Stimulated activated CD8-positive, alpha-beta memory T cell treated with anti-CD3 and anti-CD28 coated beads, Interleukin-4, amount 100 ng/mL, for 1 hour (primary cell): ENCODE measurements at places on chromosomes 5 and 9.

DNA sequence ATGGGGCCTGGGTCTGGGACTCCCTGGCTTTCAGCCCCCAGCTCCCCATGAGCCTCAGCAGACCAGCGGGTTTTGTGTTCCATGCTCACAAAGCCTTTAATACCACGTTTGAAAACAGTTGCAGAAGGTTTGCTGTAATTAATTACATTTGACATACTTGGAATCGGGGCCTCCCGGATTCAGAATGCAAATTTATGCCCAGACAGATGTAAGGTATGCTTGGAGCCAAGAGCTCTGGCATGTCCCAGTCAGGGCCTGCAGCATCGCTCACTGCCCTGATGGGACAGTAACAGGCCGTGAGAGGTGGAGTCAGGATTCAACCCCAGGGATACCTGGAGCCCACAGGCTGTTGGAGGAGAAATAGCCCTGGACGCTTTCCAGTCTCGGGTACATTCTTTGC, 12.2 kb downstream of the ZNF618 start:
- no peak for DNase-seq

DNA sequence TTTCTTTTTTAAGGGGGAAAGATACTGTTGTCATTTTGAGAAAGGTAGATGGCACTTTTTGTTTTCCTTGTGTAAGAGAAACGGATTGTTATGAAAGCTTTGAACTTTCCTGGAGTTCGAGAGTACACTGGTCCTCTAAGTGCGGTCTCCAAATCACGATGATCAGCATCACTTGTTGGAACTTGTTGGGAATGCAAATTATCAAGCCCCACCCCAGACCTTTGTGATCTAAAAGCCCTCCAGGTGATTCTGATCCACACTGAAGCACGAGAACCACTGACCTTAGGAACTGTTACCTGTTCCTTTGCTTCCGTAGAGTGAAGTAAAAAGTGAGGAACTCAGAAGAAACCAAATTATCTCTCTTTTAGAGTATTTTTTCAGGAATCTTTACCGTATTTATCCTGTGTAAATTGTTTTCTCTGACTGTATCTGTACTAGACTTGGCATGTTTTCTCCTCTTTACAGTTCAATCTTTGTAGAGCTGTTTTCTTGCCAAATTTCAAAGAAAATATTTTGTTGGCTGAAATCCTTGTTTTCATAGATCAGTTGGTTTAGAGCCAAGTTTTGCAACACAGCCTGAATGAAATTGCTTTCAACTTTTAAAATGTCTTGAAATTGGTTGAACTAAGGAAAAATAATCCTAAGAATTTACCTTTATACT, 4.0 kb downstream of the MAT2B start:
- DNase-seq = no peak

DNA sequence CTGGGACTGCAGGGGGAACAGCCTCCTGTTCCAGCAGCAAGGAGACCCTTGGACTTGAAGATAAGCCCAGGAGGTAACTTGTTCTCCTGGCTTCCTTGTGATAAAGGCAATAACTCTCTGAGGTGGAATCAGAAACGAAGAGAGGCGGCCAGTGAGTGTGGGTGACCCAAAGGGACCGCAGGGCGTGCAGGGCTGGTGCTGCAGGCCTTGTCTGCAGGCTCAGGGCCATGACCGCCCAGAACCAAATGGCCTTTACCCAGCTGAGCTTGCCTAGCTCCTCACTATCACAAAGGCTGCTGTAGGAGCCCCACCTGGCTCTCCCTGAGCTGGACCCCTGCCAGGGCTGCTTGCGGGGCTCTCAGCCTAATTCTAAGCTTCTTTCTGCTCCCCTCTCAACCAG, 72.5 kb downstream of the NDFIP1 start:
- DNase-seq = no peak

DNA sequence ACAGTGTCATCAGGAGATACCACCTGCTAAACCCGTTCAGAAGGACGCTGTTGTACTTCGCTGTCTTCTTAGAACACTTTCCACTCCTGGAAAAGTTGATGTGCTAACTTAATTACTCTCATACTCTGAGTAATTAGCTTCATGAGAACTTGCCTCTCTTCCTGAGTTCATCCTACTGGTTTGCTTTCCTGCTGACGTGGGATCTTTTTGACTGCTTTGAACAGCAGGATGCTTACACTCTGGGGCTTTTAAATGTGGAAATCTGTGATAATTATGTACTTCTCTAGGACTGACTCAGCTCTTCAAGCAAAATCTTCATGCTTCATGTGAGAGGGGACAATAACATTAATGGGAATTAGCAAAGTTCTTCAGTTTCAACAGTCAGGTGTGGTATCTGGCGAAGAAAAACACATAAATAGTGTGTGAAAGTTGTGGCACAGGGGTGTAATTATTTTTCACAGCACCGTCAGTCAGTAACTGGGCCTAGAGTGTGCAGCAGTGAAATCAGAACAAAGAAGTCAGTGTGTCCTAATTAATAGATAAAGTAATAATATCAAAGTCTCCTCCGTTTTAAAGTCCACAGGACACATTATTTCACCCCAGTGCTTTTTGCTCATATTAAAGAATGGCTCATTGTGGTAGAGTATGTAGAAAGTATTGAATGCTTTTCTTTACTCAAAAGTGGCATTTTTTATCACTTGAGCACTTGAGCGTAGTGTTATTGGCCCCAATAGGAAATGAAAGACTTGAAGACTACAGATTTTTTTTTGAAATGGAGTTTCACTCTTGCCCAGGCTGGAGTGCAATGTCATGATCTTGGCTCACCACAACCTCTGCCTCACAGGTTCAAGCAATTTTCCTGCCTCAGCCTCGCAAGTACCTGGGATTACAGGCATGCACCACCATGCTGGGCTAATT, 140.9 kb upstream of the DMRT1 start:
- DNase-seq = no peak

GRCh38 chr5:149537374-149537975, 13.8 kb downstream of the CSNK1A1 start:
- no peak for DNase-seq

DNA sequence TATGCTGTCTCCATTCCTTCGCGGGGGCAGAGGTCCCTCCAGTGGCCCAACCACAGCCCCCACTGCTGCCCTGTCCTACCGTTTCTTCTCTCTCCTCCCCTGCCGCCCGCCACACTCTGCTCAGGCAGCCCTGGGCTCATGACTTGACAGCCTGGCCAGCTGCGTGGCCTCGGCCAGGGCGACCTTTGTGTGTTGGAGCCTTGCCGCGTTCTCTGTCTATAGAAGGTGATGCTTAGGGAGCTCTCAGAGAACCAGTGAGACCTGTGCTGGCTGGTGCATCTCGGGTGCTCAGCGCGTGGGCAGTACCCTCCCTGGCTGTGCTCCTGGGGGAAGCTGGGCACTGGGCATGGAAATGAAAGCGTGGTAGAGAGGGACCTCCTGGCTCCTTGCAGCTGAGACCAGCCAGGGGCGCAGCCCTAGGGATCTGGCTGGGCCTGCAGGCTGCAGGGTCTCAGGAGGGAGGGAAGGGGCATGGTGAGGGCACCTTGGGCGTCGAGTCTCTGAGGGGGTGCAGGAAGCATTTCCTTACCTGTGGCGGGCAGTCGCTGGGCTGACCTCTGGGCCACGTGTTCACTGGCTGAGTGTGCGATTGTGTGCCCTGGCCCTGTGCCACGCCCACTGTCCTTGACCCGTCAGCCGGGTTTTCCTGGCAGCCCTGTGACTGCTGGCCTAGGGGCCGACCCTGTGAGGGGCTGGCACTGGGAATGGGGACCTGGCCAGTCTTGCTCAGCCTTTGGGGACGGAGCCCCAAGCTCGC, 50.3 kb downstream of the RXRA start:
- DNase-seq = no peak

DNA sequence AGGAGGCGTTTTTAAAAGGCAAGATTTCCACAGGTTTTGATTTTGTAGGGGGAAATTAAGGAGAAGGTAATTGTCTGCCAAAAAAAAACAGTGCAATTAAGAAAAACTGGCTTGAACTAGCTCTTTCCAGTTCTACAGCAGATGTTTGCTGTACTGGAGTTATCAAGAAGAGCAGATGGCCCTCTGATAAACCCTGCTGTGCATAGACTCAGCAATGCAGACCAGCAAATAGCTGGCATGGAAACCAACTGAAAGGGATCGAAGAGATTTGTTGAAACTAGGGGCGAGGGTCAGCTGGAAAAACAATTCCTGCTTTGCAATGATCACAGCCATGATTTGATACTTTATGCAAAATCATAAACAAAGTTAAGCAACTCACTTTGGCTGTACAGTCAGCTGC, 17.8 kb upstream of the BHMT start:
- no peak for DNase-seq

DNA sequence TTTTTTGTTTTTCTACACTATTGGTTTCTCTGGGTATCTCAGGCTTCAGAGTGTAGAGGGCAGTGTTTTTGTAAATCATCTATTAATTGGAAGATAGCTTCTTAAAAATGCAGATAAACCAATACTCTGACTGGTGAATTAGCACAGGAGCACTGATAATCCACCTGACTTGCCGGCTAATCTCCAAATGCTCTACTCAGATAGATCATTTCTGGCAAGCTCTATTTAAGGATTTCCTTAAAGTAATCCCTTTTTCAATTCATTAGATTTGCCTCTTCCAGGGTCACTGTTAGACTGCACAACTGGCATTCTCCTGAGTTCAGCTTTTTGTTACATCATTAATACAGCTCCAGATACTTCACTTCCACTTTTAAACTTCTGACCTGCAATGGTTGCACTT, 1390.3 kb upstream of the NUDT12 start:
- DNase-seq = no peak

DNA sequence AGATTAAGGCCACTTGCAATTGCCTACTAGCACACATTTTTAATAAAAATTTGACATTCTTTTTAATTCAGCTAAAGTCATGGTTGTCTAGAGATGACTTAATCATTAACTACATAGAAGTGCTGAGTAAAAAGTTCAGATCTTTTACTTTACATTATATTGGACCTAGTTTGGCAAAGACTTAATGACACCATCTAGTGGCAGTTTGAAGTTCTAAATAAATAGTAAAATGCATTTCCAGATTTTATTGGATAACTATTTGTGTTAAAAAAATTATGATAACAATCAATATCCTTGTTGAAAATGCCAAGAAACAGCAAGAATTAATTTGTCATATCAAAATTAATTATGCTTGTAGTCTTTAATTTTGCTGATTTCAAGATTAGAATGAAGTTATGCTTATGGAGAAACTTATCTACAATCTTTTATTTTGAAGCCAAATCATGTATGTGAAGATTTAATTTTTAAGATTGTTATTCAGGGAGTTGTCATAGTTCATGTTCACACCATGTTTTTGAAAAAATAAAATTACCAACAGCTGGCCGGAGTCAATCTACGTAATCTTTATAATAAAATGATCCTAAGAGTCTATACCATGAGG, 69.6 kb upstream of the PJA2 start:
- DNase-seq = no peak

DNA sequence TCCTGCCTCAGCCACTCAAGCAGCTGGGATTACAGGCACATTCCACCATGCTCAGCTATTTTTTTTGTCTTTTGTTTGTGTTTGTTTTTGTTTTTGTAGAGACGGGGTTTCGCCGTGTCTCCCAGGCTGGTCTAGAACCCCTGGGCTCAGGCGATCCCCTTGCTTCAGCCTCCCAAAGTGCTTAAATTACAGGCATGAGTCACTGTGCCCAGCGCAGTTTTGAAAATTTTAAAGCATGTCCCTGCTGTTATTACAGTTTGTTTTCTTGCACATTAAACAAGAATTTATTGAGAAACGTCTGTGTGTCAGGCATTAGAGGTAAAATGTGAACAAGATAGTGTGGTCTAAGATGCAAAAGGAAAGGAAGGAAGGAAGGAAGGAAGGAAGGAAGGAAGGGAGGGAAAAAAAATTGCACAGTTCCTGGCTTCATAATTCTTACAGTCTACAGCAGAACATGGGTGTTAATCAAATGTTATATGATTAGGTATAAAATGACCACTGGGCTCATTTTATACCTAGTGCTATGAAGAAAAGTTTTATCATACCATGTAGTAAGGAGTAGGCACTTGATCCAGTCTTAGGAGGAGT, 205.4 kb downstream of the SNX18 start:
- no peak for DNase-seq

DNA sequence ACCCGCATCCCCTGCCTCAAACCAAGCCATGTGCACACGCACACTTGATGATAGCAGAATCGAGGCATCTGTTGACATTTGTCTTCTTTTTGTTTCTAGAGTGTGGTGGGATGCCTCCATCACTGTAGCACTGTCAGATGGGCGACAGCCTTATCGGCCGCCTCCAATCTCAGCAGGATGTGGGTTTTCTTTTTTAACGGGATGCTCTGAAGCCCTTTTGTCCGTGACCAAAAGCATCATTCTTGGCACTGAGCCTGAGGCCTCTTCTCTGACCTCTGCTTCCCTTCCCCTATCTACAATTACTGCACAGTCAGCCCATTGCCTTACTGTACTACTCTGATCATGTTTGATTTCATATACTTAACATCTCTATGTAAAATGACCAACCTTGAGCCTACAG, 78.3 kb downstream of the LMNB1 start:
- DNase-seq = no peak

- DNase-seq = no peak
Observed at GRCh38 chr5:102153003-102153759, 142.9 kb downstream of the SLCO4C1 start.

- no peak for DNase-seq
Observed at GRCh38 chr9:91176426-91176825, 185.3 kb downstream of the AUH start.

DNA sequence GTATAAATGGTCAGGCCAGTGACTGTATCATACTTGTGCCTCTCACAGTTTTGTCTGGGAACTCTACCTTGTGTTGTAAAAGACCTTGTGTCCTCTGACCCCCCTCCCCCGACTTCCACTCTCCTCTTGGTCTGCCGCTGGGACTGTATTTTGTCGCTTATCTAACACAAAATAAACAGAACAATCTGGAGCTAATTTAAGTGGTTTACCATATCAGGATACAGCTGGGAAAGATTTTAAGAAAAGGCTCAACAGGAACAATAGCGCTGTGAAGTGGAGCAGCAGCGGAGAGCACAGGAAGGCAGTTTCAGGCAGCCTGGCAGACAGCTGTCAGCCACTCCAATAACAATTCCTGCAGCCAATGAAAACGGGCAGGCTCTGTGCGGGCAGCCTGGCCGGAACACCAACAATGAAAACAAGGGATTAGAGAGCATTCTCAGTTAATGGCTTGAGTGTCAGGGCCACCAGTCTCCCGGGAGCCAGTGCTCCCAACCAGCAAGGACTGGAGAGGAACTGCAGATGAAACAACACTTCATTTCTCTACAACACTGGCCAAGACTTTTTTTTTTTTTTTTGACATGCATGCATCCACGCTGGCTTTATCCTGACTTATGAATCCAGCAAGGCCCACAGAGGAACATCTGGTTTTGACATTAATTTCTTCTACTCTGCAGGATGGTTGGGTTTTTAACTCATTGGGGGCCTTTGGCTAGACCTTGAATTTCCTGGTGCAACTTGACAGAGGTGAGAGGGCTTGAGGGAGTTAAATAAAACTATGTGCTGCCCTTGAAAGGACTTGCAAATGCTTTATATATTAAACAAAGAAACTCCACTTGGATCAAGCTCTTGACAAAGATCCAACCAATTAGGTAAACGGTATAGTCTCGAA, 76.7 kb downstream of the ARSB start:
- DNase-seq = no peak

- no peak for DNase-seq
Observed at GRCh38 chr5:107248066-107248695, 422.6 kb downstream of the EFNA5 start.

- DNase-seq = no peak
Observed at GRCh38 chr5:126736141-126736540, 40.8 kb upstream of the LMNB1 start.
